ENCODE measurements at places on chromosomes 7 and 10.

DNA sequence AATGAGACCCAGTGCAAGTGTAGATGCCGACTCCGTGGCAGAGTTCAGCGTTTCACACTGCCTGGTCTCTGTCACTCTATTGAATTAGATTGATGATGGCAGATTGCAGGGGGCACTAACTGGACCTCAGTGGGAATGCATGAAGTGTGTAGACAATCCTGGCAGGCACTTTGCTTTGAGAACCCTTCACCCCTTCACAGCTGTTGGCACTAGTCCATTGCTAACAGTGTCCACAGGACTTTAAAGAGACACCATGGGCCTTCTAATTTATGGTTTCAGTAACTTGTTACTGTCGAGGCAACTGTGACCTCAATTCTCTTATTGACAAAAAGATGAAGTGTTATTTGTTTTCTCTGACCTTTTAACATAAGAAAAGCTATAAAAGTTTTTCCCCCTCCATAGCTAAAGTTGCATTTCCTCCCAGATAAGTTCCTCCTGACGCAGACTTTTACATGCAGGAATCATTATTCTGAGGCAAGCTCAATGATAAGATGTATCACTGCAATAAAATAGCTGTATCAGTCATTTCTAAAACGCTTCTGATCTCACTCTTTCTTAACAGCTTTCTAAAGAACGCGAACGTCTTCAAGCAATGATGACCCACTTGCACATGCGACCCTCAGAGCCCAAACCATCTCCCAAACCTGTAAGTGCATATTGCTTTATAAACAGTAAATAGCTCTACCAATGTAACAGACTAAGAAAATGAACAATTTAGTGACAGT lies 238.9 kb downstream of the FOXP2 start:
- no peak for DNase-seq

DNA sequence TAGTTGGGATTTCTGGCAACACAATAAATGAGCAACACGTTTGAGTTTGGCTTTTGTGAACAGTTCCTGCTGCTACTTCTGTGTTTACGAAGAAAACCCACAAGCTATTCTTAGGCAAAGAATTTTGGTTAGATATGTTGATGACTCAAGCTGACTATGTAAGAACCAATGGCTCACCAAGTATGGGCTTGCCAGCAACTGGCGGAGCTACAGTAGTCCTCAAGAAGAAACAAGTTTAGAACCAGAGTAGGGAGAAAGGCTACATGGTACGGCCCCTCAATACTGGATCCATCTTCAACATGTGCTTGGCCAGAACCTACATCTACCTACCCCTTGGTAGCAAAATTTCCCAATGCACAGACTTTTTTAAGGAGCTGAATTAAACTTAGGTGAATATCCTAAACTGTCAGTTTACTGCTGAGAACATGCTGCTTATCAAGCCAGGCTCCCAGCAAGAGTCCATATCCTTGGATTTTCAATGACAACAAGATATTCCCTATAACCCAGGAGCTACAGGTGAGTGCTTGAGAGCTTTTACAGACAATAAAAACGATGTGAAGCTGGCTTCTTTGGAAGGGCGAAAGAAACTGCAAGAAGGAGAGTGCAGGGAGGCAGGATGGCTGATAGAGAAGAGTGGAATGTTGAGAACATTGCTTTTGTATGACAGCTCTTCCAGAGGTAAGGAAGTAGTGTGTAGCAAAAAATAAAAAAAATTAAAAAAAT lies 74.3 kb upstream of the ASAH2 start:
- DNase-seq, result no peak

DNA sequence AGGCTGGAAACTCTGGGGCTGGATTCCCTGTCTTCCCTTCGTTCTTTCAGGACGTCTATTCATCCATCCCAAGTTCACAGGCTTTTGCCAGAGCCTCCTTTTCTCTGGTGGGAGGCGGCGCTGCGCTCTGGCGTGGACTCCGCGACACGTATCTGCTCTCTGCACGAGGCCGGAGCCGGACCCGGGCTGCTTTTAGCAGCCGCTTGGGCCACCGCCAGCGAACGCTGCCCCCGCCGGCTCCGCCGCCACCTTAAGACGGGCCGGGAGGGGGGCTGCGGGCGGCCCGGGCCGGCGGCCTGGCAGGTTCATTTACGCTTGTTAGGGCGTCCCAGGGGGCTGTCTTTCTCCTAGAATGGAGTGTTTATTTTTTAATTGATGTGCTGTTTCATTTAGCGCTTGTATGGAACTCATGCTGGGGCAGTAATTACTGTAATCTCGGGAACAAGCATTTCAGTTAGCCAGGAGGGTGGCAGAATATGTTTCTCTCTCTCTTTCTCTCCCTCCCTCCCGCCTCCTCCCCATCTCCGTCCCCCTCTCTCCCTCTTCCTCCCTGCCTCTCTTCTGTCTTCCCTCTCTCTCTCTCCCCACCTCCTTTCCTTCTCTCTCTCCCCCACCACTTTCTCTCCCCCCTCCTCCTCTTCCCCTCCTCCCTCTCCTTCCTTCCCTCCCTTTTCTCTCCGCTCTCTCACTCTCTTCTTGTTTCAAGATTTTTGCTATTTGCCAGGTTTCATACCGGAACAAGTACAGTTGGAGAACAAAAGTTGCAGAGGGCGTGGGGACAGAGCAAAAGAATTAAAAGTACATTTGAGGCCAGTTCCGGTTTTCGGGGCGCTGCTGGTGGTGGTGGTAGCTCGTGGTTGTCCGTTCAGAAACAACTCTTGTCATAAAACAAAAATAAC lies 1.3 kb upstream of the FZD8 start:
- peak; percentile 45 for DNase-seq

- no peak for DNase-seq
Observed at GRCh38 chr7:139089118-139089517, 20.4 kb downstream of the ZC3HAV1 start.

DNA sequence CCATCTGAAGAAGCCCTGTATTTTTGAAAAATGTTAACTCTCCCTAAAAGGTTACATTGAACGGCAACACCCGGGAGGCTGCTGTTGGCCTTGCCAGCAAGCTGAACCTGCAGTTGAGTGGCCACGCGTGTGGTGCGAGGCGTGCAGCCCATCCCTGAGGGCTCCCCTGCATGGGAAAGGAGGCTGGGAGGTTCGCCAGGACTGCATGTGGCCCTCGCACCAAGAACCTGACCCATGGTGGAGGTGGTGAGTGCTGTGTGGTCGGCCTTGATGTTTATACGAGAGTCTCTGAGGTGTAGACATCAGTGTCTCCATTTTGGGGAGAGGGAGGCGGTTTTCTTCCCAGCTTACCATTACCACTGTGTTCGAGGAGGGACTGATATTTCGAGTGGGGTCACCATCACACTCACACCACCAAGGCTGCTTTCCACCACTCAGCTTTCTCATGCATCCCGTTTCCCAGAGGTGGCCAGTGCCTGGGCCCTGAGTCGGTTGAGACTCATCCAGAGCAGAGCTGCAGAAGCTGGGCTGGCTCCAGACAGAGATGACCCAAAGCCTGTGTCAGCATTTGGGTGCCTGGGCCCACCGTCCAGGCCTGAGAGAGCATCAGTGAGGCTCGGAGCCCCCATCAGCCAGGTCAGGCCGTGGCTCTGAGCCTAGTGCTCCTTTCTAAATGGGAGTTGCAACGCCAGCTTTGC lies 222.6 kb downstream of the EBF3 start:
- no peak for DNase-seq

DNA sequence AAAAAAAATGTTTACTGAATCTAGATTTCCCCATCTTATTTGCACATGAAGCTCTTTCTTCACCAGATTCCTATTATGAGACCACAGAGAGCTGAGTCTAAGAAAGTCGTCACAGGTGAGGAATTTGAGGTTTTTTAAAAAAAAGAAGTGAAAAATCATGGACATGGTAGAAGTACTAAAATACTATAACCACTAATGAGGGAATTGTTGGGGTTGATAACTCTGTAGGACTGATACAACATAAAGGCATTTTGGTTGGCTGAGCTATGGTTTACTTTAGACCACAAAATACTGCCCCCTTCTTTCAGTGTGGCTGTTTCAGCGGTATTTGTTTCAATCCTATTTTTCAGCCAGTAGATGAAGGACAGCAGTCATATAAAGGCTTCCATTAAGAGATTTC lies 1111.3 kb downstream of the TYW1 start:
- DNase-seq, result no peak

GRCh38 chr10:28202941-28203352 lies 99.9 kb downstream of the MPP7 start:
- DNase-seq, result no peak

DNA sequence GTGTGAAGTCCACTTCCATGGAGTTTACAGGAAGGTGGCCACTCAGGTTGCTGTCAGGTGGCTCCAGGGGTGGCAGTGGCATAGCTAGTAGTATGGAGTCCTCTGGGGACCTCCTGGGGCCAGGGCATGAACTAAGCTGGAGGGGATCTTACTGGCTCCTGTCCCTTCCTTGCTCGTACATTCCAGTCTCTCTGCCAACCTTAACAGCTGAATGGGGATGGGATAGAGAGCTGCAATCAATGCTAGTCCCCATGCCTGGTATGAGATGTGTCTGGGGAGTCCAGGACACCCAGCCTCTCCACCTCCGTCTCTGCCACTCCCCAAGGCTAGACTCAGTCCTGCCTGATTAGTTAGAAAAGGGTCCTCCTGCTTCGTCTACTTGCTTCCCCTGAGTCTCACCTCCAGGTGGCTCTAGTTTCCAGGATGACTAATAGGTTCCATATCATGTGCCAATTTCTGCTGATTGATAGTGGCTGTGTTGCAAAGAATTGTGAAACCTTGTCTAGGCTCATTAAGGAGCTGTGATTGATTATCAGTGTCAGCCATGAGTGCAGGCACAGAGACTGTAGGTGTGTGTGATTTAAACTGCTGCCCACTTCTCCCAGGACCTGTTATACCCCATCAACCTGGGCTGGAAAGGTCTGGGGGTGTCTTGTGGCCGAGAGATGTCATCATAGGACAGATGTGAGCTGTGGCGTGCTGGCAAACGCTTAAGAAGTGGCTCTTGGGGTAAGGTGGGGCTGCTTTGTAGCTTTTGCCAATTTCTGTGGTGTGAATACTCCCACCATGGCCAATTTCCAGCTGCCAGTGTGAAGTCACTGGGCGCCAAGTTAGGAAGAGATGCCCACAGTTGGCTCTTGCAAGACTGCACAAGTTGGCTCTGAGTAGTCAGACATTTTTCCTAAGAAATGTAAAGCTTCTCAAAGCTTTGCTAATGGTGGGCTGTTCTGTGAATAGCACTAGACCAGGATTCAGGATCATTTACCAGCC lies 59.8 kb downstream of the COL13A1 start:
- no peak for DNase-seq

DNA sequence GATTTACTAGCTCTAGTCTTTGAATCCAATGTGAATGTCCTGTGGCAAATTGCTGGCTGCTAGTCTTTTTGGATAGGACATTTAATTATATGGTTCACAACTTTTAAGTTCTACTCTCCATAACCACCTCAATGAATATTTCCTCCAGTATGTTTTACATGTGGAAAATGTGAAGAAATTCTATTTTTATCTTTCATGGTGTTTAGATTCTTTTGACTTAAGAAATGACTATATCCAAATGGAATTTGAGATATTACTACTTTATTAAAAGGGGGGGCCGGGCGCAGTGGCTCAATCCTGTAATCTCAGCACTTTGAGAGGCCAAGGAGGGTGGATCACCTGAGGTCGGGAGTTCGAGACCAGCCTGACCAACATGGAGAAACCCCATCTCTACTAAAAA lies 202.0 kb downstream of the ARL4A start:
- no peak for DNase-seq

GRCh38 chr10:71486484-71487114 lies 89.9 kb downstream of the CDH23 start:
- DNase-seq, result peak; percentile 24

Measured in B cell (primary cell).